ENCODE measurements at places on chromosomes 7 and 10.

GRCh38 chr7:143434660-143435059 is 8.6 kb upstream of the TAS2R60 start:
- DNase-seq: peak; percentile 92

DNA sequence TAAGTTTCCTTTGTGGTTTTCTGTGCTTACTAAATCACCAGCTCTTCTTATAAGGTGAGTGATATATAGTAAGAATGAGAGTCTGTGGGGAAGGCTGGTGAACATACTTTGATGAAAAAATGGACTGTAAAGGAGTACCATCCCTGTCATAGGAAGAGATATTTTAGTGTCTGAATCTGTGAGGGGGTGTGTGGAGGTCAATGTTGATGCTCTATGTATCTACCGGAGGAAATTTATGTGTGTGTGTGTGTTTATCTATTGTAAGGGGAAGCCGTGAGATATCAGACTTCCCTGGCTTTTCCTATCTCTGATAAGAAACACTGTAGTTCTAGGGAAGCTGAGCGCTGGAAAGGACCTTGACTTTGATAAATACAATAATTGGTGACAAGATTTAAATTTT is 179.0 kb downstream of the PCDH15 start:
- no peak for DNase-seq

- DNase-seq: no peak
Measured at GRCh38 chr7:136912339-136912738, 43.9 kb downstream of the CHRM2 start.

- DNase-seq: no peak
Measured at GRCh38 chr10:99766302-99766681, 16.1 kb upstream of the ABCC2 start.

DNA sequence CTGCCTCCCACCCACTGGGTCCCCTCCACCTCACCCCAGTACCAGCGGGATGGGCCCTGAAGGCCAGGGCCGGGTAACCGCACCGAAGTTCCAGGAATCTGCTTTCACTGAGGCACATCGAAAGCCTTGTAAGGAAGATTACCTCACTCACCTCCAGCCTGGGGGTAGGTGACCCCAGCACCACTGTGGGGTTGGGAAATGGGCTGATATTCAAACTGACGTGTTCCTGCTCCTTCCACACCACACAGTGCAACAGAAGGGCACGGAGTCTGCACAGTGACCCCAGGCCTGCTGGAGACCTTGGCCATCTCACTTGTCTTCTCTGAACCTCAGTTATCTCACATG is 29.8 kb downstream of the NPS start:
- DNase-seq: no peak

- DNase-seq: no peak
Measured at GRCh38 chr10:77090381-77091356, 546.9 kb downstream of the KCNMA1 start.

DNA sequence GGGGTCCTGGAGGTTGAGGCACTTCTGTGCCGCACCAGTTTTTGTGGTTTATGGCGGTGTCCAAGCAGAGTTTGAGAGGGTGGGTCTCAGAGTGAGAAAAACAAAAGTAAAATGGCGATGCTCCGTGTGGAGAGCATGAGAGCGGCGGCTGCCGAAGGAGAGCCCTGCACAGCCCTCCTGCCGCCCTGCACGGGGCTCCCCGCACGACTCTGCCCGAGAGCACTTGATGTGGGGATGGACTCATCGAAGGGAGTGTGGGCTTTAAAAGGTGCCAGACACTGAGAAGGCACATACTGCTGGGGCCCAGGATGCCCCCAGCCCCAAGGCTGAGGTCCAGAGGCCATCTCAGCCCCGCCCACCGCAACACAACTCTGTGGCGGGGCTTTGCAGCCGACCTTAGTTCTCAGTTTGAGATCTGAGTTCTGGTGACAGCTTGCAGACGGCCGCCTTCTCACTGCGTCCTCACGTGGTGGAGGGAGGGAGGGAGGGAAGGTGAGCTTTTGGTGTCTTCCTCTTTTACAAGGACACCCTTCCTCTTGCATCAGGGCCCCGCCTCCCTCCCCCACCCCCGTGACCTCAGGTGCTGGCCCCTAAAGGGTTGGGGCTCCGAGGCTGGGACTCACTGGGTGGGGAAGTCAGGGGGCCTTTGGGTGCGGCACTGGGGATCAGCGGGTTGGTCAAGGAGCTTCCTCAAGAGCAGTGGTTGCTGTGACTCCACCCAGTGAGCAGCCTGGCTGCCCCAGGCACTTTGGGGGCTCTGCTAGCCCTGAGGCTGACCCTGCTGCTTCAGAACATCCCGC is 69.1 kb downstream of the NKX6-2 start:
- no peak for DNase-seq

All from fibroblast of mammary gland (primary cell).